Ovary (tissue), 10 donors: ENCODE measurements at places on chromosomes 16 and 17. TPM values are rescaled to one million over a fixed set of nuclear protein-coding genes. Genes with fewer than 3 reads are reported as not detected.

Gene TRPV2
- 9.8 TPM for total RNA-seq

GRCh38 chr16:76441876-76442275 lies 164.7 kb downstream of the CNTNAP4 start:
- DNase-seq = no peak

GRCh38 chr17:10183931-10184930 lies 14.2 kb downstream of the GAS7 start:
- DNase-seq = no peak

DNA sequence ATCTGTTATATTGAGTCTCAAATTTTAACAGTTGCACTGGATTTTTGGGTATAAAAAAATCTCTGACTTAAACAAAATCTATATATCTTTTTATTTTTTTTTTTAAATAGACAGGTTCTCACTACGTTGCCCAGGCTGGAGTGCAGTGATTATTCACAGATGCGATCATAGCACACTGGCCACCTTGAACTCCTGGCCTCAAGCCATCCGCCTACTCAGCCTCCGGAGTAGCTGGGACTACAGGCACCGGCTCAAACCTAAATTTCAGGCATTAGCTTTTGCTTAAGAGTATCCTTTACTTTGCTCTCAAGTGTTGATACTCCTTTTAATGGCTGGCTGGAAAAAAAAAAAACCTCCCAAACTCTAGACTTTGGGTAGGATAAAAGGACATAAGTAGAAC lies 61.6 kb downstream of the RPGRIP1L start:
- DNase-seq = no peak

DNA sequence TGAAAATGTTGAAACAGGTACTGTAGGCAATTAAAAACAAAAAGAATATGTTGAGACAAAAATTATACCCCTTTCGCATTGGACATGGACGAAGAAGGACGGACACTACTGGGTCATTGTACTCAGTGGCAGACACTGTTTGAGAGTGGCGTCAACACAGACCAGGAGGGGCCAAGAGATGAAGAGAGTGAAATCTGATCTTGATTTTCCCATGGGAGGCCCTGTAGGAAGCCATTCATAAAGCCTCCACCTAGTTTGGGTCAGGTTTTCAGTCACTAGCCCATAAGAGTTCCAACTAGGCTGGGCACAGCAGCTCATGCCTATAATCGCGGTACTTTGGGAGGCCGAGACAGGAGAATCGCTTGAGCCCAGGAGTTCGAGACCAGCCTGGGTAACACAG lies 23.6 kb upstream of the SMURF2 start:
- DNase-seq = no peak

GRCh38 chr16:58236231-58236690 lies 38.4 kb upstream of the CSNK2A2 start:
- peak; percentile 46 for DNase-seq

DNA sequence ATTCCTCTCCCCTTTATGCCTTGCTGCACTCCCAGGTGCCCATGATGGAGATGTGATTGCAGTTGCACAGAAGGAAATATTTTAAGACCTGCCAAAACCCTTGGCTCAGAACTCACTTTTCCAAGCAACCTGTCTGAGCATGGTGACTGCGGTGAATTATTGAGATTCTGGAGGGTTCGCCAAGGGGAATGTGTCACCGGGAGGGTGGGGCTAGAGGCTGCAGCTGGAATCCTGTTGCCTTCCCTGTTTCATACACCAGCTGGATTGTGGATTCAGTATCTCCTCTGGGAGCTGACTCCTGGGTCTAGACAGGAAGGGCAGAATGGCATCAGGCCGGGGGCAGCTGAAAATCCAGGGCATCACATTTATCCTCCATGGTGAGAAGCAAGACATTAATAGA lies 527.2 kb downstream of the TMEM114 start:
- no peak for DNase-seq

DNA sequence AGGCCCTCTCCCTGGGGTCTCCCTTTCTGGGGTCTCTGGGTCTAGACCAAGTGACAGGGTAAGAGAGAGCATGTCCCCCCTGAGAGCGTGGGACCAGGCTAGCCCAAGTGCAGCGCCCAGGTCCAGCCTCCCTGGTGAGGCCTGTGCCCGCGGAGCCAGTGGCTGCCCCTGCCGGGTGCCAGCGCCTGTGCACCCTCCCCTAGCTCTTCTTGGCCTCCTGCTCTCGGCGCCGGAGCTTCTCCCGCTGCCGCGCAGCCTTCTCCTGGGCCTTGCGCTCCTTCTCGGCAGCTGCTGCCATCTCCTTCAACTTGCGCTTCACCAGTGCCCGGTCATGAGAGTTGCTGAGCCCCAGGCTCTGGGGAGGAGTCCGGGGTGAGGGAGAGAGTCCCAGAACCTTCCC lies 17.3 kb downstream of the SAMD14 start:
- DNase-seq = no peak
